OCI-LY7 (cell line): ENCODE measurements at places on chromosomes 13 and 19.

GRCh38 chr19:54684527-54684926 lies 21.7 kb downstream of the LILRB4 start:
- DNase-seq, result peak; percentile 27

DNA sequence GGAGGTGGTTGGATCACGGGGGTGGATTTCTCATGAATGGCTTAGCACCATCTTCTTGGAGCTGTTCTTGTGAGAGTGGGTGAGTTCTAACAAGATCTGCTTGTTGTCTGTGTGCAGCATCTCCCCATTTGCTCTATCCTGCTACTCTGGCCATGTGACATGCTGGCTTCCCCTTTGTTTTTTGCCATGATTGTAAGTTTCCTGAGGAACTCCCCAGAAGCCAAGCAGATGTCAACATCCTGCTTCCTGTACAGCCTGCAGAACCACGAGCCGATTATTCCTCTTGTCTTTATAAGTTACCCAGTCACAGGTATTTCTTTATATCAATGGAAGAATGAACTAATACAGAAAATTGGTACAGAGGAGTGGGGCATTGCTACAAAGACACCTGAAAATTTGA lies 2.3 kb upstream of the SIGLEC12 start:
- DNase-seq, result no peak

GRCh38 chr19:1470305-1471009 lies 8.6 kb downstream of the C19orf25 start:
- peak; percentile 58 for DNase-seq

GRCh38 chr13:52353193-52353592 lies 52.8 kb downstream of the THSD1 start:
- DNase-seq, result no peak

- DNase-seq, result no peak
Measured at GRCh38 chr19:14467391-14467790, 7.8 kb downstream of the PTGER1 start.

DNA sequence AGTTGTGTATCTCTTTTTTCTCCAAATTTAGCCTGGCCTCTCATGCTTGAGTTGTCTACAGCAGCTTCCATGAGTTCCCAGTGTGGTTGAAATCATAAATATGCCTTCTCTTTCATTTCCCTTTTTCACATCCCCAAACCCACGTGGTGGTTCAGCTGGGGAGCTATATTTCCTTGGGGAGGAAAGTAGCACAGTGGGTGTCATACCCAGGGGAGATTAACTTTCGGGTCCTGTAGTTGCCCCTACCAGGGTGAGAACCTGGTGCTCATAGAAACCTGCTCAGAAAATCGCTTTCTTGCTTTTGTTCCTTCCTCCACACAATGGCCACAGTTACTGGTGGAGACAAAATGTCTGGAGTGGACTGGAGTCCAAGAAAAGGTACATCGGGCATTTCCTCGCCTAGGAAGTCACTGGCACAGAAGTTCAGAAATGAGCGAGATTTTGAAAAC lies 7.0 kb upstream of the LILRA4 start:
- DNase-seq, result peak; percentile 76

- no peak for DNase-seq
Measured at GRCh38 chr19:24059563-24060295, 27.3 kb upstream of the ZNF254 start.

DNA sequence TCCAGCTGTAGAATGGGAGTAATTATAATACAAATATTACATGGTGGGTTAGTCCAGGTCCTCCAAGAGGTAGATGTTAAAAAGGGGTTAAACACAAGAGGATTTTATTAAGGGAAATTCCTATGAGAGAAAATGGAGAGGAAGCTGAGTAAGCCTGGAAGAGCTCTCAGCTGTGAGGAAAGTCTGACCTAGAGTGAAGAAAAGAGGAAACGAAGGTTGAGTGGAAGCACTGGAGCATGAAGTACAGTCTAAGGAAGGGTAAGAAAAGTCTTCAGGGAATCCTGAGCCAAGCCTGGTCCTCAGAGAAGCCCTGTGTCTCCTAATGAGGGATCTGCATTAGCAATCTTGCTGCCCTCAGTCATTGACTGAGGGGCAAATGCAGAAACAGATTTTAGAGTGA lies 506.2 kb downstream of the GPC5 start:
- peak; percentile 45 for DNase-seq

DNA sequence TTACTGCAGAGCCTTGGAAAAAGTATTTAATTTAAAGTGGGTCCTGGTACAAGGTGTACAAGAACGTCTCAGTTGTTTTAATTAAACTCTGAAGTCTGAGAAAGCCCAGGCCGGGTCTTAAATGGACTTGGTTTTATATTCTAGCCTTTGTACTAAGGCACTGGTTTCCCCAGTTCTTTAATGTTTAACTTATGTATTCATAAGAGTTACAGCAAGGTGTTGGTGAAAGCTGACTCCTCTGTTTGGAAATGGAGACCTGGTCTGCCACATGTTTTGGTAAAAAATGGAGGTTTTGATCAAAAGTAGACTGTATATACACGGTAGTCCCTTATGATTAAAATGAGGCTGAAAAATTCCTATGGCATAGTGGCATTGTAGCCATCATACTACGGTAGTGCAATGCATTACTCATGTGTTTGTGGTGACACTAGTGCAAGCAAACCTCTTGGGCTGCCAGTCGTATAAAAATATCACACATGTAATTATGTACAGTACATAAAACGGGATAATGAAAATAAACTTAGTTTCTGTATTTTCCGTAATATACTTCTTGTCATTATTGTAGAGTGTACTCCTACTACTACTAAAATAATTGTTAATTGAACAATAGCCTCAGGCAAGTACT lies 883.4 kb upstream of the SPRY2 start:
- no peak for DNase-seq

- no peak for DNase-seq
Measured at GRCh38 chr13:99626461-99627082, 125.3 kb downstream of the TM9SF2 start.
